Renal cortical epithelial cell (primary cell): ENCODE measurements at places on chromosomes 2 and 18. TPM values are rescaled to one million over a fixed set of nuclear protein-coding genes. Genes with fewer than 3 reads are reported as not detected.

DNA sequence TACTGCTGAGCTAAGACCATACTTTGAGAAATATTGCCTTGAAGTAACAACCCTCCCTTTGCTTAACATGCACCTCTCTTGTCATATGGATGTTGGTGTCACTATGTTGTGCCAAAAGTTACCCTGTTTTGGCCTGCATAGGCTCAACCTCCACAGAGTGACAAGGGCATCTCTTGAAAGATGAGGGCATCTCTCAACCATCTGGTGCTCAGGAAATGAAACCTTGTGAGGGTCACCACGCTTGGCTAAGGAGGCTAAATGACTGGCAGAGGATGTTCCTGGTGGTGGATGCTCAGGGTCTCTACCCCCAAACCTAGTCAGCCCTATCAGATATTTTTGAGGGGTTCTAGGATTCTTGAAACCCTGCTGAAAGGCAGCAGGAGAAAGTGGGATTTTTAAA, 2.3 kb downstream of the LHCGR start:
- no peak for DNase-seq

DNA sequence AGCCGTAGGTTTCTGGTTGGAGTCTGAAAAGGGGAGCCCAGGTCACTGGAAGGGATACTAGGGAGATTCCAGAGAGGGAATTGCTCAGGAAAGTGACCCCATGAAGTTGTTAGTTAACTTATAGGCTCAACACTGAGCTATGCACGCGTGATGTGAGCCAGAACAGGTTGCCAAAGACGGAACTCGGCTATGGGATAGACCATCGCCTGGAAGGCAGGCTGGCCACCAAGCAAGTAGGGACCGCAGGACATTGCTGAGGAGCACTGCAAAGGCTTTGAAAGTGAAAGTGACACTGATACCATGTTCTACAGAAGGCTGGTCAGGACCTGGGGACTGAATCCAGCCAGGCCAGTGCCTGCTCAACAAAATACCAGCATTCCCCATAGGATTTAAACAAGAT, 7.3 kb downstream of the FARP2 start:
- peak; percentile 50 for DNase-seq

DNA sequence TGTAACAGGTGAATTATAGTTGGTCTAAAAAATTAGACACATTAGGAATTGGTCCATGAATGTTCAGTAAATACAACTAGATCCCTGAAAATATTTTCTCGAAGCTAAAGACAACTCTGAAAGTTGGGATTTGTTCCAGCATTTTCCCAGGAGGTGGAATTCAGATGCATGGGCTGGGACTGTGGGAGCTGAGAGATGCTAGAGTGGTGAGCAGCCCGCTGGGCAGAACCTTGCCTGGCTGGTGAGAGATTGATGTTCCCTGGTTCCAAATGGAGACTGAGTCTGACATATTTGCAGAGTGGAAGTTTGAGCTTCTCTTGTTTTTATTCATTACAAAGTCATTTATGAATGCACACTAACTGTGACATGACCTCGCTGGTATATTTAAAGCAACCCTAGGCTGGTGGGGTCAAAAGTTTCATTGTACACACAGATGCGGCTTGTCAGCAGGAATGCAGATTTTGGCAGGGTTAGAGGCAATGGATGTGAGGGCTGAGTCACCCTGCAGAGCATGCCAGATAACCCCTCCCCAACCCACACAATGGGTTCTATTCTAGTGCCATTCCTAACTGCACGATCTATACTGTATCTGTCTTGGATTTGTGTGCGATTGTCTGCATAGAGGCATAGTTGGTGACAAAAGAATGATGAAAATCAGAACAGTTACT, 23.5 kb upstream of the TMEM178A start:
- peak; percentile 72 for DNase-seq

- no peak for DNase-seq
These were observed 152.0 kb upstream of the PGAP1 start for GRCh38 chr2:197078535-197078934.

GRCh38 chr2:149773006-149773405, 185.4 kb upstream of the MMADHC start:
- no peak for DNase-seq

- DNase-seq: no peak
These were observed 77.6 kb upstream of the RAB6C start for GRCh38 chr2:129901754-129902415.

GRCh38 chr2:149490296-149490695, 97.3 kb downstream of the MMADHC start:
- peak; percentile 13 for DNase-seq

- DNase-seq: peak; percentile 36
These were observed 81.8 kb downstream of the INO80D start for GRCh38 chr2:206004004-206004693.

- no peak for DNase-seq
These were observed 24.1 kb downstream of the POLE4 start for GRCh38 chr2:74982577-74982976.

- peak; percentile 72 for DNase-seq
These were observed 761.3 kb downstream of the TSN start for GRCh38 chr2:122516775-122517174.

DNA sequence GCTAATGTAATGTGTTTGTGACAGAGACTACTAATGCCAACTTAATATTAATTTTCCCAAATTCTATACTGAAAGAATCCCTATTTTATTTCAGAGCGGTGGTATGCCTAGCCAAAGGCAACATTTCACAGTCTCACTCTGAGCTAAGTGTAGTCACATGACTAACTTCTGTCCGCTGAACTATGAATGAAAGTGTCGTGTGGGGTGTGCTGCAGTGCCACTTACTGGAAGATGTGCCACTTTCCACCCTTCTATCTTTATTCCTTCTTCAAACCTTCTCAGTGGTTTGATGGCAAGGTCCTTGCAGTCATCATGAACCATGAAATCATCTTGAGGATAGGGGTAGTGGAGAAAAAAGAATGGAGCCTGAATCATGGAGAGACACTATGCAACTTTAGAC, 47.3 kb upstream of the C1D start:
- peak; percentile 3 for DNase-seq

DNA sequence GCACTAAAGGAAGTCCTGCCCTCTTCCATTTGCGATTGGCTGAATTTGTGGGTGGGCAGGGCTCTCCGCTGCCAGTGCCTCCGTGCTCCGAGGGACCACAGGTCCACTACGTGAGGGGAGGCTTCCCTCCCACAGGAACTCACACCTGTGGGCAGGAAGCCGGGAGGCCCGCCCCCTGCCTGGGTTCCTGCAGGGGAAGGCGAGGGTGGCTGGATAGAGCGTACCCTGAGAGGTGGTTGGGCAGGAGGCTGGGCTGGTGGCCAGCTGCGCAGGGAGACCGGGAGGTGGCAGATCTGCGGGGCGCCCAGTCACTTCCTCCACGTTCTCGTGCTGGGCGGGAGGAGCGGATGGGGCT, 47.0 kb upstream of the PTH2R start:
- no peak for DNase-seq

GRCh38 chr2:46000660-46001059, 296.5 kb upstream of the EPAS1 start:
- peak; percentile 53 for DNase-seq

DNA sequence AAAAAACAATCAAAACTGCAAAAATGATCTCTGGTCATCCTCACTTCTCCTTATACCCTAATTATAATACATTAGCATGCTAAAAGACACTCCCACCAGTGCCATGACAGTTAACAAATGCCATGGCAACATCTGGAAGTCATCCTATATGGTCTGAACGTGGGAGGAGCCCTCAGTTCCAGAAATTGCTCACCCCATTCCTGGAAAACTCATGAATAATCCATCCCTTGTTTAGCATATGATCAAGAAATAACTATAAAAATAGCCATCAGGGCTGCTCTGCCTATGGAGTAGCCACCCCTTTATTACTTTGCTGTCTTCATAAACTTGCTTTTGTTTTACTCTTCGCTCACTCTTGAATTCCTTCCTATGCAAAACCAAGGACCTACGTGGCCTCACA, 5.7 kb upstream of the C2orf80 start:
- no peak for DNase-seq

DNA sequence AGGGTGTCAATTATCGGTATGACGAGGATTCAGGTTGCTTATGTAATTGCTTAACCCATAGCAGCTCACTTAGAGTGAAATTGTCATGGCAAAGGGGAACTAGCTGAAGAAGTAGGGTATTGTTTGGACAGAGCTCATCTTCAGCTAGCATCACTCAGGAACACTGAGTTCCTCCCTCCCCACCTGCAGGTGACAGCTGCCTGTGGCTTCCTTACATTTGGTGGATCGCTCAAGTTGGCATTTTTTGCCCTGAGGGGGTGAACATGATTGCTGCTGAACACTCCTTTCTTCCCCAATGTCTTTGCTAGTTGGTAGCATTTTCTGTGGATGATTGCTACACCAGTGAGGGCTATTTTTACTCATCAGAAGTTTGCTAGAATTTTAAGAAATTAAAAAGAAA, 86.7 kb upstream of the THUMPD2 start:
- DNase-seq: no peak

DNA sequence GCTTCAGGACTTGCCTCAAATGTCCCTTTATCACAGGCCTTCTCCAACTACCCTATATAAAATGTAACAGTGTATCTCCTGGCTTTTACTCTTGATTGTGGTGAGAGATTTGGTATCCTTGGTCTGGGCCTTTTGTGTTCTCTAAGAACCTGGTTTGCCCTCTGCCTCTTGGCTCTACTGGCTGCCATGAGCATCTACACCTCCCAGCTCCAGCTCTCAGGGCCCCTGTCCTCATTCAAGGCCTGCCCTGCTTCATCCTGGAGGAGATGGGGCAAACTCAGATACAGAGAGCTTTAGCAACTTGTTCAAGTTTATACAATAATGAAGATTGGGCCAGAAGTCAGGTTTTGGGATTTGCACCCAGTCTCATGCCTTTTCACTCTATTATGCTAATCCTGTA, 45.0 kb downstream of the QPCT start:
- DNase-seq: no peak

DNA sequence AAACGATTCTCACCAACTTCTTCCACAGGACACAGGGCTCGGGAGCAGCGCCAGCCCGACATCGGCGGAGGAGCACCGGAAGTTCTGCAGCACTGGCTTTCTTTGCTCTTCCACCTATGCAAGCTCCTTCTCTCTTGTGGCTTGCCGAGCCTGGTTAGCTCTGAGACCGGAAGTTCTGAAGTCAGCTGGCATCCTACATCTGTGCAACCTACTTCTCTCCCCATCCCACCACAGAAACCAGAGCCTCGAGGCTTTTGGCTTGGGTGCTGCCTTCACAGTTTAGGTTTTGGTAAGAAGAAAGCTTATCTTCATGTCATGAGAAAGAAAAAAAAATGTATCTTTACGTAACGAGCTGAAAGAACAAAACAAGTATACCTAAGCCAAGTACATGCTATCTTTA, 111.7 kb downstream of the ANKRD44 start:
- no peak for DNase-seq

GRCh38 chr2:28000287-28000686, 109.8 kb downstream of the BABAM2 start:
- DNase-seq: no peak

GRCh38 chr2:126764686-126765265, 108.8 kb downstream of the GYPC start:
- DNase-seq: no peak

DNA sequence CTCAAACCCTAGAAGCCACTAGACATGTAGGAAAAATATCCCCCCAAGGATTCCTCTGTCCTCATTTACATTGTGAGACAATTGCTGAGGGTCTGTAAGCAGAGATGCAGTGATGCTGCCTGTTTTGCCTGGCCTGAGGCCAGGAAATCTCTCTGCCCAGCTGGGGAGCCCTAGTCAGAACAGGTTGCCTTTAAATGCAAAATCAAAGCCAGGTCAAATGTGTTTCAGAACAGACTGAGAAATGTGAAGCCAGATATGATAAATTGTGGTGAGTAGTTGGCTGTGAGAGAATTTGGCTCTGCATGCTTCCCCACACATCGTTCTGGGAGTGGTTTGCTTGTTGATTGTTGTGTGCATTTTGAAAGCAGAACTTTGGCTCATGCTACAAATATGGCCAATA, 38.4 kb upstream of the NXPH2 start:
- no peak for DNase-seq

DNA sequence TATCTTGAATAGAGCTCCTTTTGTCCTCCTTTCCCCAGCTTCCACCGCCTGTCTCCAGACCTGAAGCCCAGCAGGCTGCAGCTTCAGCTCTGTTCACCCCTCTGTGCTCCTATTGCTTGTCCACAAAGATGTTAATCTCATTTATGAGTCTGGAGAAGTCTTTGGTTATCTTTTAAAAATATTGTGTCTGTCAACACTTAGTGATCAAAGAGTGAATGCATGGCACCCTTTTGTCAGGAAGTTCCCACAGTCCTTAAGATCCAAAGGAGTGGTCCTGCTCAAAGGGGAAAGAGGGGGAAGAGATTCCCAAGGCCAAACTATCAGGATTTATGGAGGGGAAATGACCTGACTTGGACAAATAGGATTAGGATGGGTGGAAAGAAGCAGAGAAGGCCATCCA, 118.9 kb downstream of the ACAA2 start:
- DNase-seq: no peak

DNA sequence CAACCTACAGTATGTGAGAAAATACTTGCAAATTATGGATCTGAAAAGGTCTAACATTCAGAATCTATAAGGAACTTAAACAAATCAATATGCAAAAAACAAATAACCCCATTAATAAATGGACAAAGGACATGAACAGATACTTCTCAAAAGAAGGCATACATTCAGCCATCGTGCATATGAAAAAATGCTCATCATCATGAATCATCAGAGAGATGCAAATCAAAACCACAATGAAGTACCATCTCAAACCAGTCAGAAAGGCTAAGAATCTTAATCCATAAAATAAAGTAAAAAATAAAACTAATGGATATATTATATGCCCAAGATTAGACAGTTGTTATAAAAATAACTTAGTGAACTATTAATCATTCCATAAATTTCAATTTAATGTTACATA, 154.0 kb downstream of the CALCRL start:
- DNase-seq: no peak

DNA sequence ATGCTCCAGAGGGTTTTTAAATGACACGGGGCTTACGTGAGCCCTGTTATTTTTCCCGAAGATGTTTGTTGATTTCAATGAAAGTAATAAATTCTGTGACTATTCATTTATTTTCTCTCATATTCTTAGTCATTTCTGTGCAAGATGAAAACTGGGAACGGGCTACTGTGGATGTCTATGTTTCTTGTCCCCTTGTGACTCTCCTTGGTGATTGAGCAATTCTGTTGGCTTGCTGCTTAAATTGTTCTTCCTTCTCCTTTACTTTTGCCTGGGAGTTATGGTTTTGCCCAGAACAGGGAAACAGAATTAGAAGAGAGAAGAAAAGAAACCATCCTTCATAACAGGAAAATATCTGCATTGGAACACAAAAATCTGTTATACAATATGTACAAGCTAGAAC, 508.2 kb upstream of the DSEL start:
- DNase-seq: no peak

GRCh38 chr2:240590681-240591111, 4.2 kb downstream of the CAPN10 start:
- DNase-seq: no peak

NAT8 gene
- total RNA-seq: 0.69 and 14.4 TPM in 2 replicates

KCNE4 gene
- total RNA-seq: 0.05 and 0.52 TPM in 2 replicates

SERPINB4 gene
- total RNA-seq: 0.17 and 0.35 TPM in 2 replicates

ATL2 gene
- total RNA-seq: 110 and 186 TPM in 2 replicates

OR6B3 gene
- not detected in 2 replicates for total RNA-seq

GKN2 gene
- total RNA-seq: not detected in 2 replicates

REG1B gene
- not detected in 2 replicates for total RNA-seq

CCL20 gene
- 1.4 and 204 TPM in 2 replicates for total RNA-seq

GPR35 gene
- 1.6 TPM in 1 of 2 replicates, not detected in the other for total RNA-seq

BOK gene
- total RNA-seq: 57.0 and 61.0 TPM in 2 replicates

HOXD4 gene
- total RNA-seq: 6.6 and 23.2 TPM in 2 replicates

PLEK gene
- 0.65 TPM in 1 of 2 replicates, not detected in the other for total RNA-seq

NFU1 gene
- total RNA-seq: 39.8 and 48.5 TPM in 2 replicates

HOXD1 gene
- total RNA-seq: 4.2 and 15.7 TPM in 2 replicates

AFF3 gene
- total RNA-seq: 0.10 TPM in 1 of 2 replicates, not detected in the other

AGXT gene
- not detected in 2 replicates for total RNA-seq

TCF7L1 gene
- 0.52 and 1.4 TPM in 2 replicates for total RNA-seq

CKAP2L gene
- total RNA-seq: 0.40 and 4.2 TPM in 2 replicates

CCDC85A gene
- total RNA-seq: under 0.01 and 0.15 TPM in 2 replicates
